ENCODE measurements at places on chromosomes 12 and 14.

GRCh38 chr14:34926552-34926951 lies 51.4 kb upstream of the BAZ1A start:
- no peak for DNase-seq

GRCh38 chr12:508795-509194 lies 49.1 kb downstream of the B4GALNT3 start:
- no peak for DNase-seq

- no peak for DNase-seq
These were observed 11.4 kb upstream of the SPSB2 start for GRCh38 chr12:6884539-6884938.

- DNase-seq: no peak
These were observed 103.4 kb upstream of the MAP1LC3B2 start for GRCh38 chr12:116455540-116456329.

DNA sequence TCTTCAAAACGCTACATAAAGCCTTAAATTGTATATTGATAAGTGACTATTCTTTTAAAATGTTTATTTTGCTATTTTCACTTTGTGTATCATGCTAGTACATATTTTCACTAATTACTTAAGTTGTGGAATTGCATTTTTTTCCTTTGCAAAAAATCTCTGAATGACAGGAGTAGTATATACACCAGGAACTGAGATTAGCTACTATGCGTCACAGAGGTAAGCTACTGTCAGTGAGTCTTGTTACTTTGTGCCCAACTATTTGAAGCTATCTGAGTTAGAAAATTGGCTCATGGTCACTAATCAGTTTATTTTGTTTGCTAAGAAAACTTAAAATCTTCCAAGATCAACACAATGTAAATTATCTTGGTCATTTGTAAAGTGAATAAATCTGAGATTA lies 887.4 kb downstream of the TMTC2 start:
- DNase-seq: no peak
